ENCODE measurements at places on chromosomes 16 and 17.

DNA sequence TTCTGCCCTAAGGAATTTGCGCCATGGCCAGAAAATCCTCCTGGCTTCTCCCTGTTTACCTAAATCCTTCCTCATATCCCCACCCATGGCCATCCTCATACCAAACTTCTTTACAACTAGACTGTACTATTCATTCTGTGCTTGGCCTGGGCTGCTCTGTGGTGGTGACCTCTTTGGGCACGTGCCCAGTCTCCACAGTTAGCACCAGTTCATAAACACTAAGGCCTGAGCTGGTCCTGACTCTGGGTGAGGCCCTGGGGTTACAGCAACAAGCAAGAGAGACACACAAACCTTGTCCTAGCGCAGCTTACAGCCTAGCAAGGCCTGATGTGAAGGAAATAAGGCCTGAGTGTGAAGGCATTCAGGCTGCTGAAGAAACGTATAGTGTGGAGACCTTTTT lies 3.1 kb upstream of the ATXN7L3 start:
- DNase-seq = no peak

- no peak for DNase-seq
These were observed 36.6 kb downstream of the TANC2 start for GRCh38 chr17:63002625-63003024.

DNA sequence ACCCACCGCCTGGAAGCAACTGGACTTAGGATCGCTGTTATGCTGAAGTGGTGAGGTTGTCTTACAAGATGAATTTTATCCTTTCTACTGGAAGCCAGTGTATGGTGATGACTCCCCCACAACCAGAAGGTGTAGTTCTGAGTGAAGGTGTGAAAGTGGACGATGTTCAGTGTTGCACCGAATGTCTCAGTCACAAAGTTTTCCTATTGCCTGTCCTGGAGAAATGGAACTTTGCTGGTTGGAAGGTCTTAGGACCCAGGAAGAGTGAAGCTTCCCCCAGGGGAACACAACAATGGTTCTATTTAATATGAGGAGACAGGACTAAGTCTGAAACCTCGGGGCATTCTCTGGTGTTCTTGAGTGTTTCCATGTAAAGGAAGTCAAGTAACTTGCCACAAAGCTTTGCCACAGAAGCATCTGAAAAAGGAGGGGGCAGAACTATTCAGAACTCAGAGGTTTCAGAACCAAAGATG lies 44.2 kb downstream of the USP22 start:
- DNase-seq = no peak

- no peak for DNase-seq
These were observed 62.6 kb downstream of the KSR1 start for GRCh38 chr17:27518545-27519521.

- no peak for DNase-seq
These were observed 12.9 kb upstream of the P2RX1 start for GRCh38 chr17:3929181-3929580.
